ENCODE measurements at places on chromosomes 16 and 17.

GRCh38 chr17:33786478-33786877, 468.6 kb upstream of the CCL2 start:
- DNase-seq: no peak

- DNase-seq: no peak
Measured at GRCh38 chr16:51141106-51141505, 10.0 kb downstream of the SALL1 start.

DNA sequence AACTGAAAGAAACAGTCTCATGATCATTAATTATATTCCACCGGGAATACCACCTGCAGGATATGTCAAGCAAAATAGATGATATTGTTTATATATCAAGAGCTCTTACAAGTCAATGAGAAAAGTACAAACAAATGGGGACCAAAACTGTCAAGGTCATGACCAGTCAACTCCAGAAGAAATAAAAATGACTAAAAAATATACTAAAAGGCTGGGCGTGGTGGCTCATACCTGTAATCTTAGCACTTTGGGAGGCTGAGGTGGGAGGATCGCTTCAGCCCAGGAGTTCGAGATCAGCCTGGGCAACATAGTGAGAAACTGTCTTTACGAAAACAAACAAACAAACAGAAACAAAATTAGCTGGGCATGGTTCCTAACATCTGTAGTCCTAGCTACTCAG, 49.8 kb upstream of the SCNN1B start:
- no peak for DNase-seq

DNA sequence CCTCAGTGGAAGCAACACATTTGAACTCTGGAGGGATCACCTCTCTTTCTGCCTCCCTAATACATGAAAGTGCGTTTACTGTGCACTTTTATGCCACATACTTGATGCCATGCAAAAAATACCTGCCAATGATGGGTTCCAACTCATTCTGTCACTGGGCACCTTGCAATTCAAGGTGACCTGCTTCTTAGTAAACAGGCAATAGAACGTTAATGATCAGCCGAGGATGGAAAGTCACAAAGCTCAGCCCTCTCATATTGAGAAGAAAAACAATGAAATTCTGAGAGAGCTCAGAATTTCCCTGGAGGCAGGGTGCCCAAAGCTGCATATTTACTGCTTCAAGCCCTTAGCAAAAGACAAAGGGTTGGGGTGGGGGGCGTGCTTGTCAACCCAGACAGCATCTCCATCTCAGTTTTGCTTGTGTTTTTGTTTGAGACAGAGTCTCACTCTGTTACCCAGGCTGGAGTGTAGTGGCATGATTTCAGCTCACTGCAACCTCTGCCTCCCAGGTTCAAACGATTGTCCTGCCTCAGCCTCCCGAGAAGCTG, 23.2 kb downstream of the LITAF start:
- no peak for DNase-seq

- DNase-seq: no peak
Measured at GRCh38 chr17:13749891-13750235, 148.1 kb upstream of the HS3ST3A1 start.

GRCh38 chr17:33106525-33107165, 115.0 kb downstream of the SPACA3 start:
- no peak for DNase-seq

DNA sequence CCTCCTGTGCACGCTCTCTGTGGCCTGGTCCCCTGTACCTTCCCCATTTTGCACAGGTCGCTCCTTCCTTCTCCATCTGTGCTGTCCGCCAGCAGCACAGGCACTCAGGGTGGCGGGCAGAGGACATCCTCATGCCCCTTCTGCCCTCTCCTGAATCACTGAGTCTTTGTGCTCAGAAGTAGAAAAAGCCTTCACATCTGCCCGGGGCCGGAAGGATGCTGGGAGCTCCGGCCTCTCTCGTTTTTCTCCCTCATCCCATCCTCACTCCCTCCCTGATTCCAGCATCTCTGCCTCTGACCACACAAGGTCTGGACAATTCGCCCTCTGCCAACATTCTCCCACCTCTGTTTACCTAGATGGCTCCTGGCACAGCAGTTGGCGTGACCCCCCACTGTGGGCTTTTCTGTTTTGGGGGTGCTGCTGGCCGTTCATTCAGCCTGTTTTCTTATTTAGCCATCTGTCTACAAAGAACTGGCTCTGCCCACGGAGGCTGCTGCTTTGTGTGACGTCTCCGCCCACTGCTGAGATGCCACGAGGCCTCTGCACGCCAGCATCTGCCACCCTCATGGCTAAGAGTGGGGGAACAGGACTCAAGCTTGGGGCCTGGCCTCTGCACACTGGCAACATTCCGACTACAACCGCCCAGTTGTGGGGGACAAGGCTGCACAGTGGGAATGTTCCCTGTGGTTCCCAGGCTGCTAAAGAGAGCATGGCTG, 36.7 kb downstream of the SEC14L5 start:
- DNase-seq: no peak
